ENCODE measurements at places on chromosomes 4 and X. TPM values are rescaled to one million over a fixed set of nuclear protein-coding genes. Genes with fewer than 3 reads are reported as not detected.

DNA sequence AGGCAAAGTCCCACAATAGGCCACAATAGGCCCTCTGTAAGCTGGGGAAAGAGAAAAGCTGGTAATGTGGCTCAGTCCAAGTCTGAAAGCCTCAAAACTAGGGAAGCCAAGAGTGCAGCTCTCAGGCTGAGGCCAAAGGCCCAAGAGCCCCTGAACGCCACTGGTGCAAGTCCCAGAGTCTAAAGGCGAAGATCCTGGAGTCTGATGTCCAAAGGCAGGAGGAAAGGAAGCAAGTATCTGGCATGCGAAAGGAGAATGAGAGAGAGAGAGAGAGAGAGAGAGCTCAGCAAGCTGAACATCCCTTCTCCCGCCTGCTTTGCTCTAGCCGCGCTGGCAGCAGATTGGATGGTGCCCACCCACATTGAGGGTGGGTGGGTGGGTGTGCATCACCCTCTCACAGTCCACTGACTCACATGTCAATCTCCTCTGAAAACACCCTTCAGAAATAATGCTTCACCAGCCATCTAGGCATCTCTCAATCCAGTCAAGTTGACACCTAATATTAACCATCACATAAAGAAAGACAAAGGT lies 30.9 kb upstream of the ELF2 start:
- peak; percentile 19 for DNase-seq

GRCh38 chrX:17042037-17042436 lies 95.6 kb downstream of the REPS2 start:
- no peak for DNase-seq

The GUCY1A1 gene
- 0.43 TPM for total RNA-seq

- DNase-seq = no peak
Observed at GRCh38 chrX:19798423-19798822, 89.0 kb downstream of the SH3KBP1 start.

GRCh38 chr4:86319390-86319789 lies 40.5 kb downstream of the MAPK10 start:
- DNase-seq = no peak

Data from fibroblast of villous mesenchyme (primary cell).